ENCODE measurements at places on chromosomes 12 and 14.

GRCh38 chr12:111596985-111597830, 1.9 kb downstream of the ATXN2 start:
- no peak for DNase-seq

- DNase-seq: no peak
These were observed 37.3 kb downstream of the CCDC85C start for GRCh38 chr14:99566390-99567354.

GRCh38 chr12:113831016-113831415, 135.1 kb downstream of the RBM19 start:
- no peak for DNase-seq

- no peak for DNase-seq
These were observed 42.6 kb upstream of the SYCP3 start for GRCh38 chr12:101781834-101782233.

DNA sequence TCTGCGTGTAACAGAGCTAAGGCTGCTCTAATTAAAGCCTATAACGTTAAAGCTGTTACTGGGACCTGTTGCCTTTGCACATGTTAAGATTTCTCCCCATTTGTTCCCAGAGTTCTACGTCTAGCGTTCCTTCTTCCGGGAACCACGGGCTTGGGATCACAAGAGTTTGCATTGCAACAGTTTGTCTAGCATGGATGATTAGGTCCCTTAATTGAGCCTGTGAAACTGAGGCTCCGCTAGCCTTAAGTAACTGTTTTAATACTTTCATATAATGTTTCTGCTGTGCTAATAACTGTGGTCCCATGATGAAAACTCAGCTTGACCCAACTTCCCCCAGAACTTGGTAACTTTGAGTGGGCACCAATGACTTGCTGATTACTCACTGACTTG, 16.7 kb upstream of the LYZ start:
- no peak for DNase-seq

DNA sequence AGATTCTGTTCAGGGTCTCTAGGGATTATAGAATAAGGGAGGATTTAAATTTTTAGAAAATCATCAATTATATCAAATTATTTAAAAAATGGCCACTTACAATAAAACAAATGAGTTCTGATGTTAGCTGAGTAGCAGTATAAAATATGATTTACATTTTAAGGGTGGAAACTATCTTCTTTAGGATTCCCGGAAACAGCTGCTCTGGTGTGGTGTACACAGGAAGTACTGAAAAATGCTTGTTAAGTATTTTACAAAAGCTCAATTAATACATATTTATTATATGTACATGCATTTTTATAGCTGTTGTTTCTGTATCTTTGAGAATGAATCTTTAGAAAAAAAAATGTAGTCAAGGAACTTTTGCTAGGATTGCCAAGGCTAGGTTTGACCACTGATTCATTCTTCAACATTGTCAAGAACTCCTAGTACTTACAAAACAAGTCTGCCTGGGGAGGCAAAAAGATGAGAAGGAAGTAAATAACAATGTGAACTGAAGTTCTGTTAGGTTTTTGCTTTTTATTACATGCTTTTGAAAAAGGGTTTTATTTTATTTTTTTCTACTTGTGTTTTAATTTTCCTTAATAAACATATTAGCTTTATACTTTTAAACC, 48.0 kb downstream of the ARF6 start:
- DNase-seq: peak; percentile 8

- no peak for DNase-seq
These were observed 239.0 kb downstream of the CPNE8 start for GRCh38 chr12:38666425-38666824.

- no peak for DNase-seq
These were observed 6.4 kb downstream of the STX2 start for GRCh38 chr12:130832561-130833209.

GRCh38 chr14:26191123-26191522, 406.7 kb downstream of the NOVA1 start:
- DNase-seq: no peak

GRCh38 chr12:15494329-15495046, 172.2 kb downstream of the PTPRO start:
- no peak for DNase-seq

GRCh38 chr14:35286707-35287106, 5.5 kb upstream of the PSMA6 start:
- DNase-seq: no peak

DNA sequence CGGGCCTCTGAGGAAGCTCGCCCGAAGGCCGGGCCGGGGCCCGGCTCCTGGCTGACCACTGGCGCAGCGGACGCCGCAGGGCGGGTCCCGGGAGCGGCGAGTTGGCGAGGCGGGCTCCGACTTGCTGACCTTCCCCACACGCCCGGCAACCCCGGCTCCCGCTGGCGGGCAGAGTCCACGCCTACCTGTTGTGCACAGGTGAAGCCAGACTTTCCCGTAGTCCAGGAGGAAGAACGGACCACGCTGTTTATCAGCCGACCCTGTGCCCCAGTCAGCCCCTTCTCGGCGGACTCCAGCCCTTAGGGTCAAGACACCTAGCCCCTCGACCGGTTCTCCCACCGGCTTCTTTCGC, 407 bp downstream of the HEATR5A start:
- DNase-seq: peak; percentile 11

DNA sequence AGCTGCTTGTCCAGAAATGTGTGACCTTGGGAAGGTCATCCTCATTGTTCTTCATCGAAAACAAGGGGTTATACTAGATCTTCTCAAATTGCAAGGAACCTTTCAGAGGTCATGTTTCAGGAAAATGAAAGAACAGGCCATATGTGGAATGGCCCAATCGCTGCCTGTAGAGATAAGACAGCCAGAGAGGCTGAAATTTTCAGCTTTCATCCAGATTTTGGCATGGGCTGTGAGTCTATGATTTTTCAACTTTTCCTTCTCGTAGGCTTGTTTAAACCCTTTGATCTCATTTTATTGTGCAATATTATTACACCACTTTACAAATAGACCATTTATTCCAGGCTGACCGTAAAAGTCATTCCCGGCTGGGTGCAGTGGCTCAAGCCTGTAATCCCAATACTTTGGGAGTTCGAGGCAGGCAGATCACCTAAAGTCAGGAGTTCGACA, 17.1 kb upstream of the ATXN2 start:
- no peak for DNase-seq

- DNase-seq: no peak
These were observed 187.7 kb downstream of the GALC start for GRCh38 chr14:87805315-87805723.

DNA sequence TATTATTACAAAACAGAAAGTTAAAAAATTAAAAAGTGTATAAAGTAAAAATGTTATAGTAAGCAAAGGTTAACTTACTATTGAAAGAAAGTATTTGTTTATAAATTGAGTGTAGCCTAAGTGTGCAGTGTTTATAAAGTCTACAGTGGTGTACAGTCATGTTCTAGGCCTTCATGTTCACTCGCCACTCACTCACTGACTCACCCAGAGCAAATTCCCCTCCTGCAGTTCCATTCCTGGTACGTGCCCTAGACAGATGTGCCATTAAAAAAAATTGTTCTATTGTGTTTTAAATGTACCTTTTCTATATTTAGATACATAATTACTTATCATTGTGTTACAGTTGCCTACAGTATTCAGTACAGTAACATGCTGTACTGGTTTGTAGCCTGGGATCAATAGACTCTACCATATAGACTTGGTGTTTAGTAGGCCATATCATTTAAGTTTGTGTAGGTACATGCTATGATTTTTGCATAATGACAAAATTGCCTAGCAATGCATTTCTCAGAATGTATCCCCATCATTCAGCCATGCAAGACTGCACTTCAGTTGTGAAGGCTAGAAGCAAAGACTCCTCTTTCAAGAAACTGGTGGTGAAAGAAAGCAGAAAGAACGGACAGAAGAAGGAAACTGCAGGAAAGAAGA, 100.6 kb downstream of the DACT1 start:
- no peak for DNase-seq

- no peak for DNase-seq
These were observed 31.4 kb downstream of the DCP1B start for GRCh38 chr12:1972856-1973317.

DNA sequence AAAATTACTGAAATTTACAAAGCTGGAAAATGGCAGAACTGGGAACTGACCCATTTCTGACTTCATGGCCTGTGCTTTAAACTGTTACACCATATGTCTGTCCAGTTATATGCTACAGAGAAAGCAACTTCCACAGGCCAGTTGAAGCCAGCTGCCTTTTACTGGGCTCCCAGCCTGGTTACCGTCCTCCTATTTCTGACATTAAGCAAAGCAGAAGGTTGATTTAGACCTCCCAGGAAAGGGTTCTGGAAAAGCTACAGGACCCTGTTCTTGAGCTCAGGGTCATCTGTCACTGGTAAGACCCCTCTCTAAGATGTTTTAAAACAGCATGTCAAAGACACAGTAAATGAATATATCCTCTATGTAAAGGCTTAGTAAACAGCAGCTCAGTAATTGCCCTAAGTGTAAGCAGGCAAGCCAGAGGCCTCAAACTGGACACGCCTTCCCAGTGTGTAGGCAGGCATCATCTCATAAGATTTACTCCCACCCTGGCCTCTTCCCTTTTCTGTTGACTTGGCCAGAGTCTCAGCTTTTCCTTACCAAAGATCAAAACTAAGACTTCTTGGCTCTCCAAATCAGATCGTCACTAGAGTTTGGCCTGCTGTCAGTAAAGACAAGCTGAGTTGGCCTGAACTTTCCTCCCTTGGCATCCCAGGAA, 55.4 kb upstream of the RNU6-8 start:
- DNase-seq: no peak

DNA sequence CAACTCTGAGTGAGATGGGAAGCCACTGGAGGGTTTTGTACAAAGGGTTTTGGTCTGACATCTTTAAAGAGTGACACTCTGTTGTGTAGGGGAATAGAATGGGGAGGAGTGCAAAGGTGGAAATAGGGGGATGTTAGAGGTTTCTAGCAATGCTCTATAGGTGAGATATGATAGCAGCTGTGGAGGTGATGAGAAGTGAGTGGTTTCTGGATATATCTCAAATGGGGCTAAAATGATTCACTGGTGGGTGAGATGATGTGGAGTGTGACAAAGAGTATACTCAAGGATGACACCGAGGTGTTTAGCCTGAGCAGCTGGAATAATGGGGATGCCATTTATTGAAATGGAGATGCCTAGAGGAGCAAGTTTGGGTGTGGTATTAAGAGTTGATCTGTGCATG, 426.4 kb downstream of the PCNX1 start:
- no peak for DNase-seq

- DNase-seq: no peak
These were observed 13.3 kb upstream of the OTOGL start for GRCh38 chr12:80086025-80086424.

DNA sequence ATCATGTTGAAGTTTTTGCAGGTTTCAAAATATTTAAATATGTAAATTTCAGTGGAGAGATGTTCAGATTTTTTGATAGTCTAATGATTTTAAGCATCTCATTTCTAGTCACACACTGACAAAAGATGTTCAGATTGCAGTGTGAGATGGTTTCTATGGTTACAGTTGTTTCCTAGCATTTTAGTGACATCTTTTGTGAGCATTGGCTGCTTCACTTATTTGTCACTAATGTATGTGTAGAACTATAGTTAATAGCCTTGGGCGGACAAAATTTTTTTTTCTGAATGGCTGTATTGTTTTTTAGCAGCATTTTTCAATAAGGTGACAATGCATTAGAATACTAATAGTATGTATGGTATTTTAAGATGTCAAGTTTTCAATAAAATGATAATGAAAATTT, 315.6 kb upstream of the PRKD1 start:
- DNase-seq: no peak

DNA sequence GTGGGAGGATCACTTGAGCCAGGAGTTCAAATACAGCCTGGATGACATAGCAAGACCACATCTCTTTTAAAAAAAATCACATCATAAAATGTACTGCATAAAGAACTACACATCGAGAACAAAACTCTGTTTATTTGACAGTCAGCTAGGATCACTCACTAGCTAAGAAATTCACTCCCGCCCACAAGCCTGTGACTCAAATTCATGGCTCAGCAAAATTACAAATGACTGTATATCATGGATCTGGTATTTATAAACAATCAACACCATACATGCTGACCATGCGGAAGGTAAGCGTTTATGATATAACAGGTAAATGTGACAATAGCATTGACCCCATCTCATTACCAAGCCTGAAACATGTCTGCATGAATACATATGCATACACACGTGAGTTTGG, 206.5 kb downstream of the EFCAB11 start:
- no peak for DNase-seq

GRCh38 chr12:4725057-4725456, 4.9 kb downstream of the GALNT8 start:
- no peak for DNase-seq

DNA sequence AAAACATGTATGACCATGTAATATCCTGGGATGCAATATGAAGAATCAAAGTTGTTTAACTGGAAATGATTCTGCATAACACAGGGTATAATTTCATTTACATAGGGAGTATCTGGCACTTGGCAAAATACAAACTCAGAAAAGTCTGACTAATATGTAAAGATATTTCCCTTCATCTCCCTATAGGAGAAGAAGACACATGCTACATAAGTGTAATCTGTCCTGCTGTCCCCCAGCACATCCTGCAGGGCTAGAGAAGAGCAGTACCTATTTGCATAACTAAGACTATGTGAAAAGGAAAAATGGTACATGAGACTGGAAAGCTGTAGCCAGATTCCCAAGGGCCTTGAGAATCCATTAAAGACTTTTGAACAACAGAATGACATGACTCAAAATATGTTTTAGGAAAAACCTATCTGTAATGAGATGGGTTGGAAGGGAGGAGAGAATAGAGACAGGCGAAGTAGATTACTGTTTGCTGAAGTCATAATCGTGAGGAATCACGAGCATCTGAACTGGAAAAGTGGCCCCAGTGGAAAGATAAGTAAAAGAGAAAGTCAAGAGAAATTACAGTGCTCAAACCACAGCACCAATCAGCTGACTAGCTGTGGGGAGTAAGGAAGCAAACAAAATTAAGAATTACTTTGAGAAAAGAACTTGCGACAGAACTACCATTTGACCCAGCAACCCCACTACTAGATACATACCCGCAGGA, 155.1 kb upstream of the HMGA2 start:
- no peak for DNase-seq

GRCh38 chr12:94623161-94623920, 27.0 kb downstream of the TMCC3 start:
- no peak for DNase-seq

DNA sequence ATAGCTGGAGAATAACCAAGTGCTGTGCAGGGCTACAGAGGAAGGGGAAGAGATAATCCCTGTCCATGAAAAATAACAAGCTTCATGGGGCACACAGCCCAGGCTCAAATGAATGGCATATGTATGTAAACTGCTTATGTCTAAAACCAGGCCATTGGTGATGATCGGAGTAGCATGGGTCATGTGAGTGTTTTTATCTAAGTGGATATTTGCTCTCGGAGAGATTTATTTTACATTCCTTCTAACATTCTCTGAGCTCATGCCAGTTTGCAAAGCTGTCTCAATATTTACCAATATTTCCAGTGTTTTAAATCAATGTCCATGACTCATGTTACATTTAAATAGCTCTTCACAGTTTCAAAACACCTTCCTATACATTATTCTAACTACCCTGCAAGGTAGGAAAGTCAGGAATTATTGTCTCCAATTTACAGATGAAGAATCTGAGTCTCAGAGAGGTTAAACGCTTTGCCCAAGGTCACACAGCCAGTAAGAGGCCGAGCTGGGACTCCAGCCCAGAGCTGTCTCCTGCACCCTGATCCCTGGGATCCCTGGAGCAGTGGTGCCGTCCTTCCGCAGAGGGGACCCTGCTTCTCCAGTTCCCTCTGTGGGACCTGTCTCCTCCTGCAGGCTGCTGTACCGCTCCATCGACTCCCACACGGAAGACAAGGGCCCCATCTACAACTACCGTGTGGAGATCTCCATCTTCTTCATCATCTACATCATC, 186.7 kb upstream of the FKBP4 start:
- DNase-seq: no peak
